NCI-H2171 (cell line): ENCODE measurements at places on chromosomes 6 and 20.

DNA sequence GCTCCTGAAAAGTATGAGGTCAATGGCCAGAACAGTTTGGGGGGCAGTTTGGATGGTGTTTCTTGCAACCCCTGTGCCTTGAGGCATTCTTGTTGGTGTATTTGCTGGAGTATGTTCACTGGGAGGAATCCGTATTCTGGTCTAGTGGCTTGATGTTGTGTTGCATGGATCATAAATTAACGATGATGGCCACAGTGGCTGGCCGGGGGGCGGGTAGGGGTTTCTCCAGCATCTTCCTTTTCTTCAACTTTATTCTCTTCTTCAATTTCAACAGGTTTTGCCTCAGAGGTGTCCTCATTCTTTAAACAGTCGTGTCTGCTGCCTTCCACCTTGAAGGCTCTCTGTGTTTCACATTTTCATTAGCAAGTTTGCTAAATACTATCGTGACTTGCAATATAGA is 43.0 kb upstream of the THBS2 start:
- DNase-seq: no peak

DNA sequence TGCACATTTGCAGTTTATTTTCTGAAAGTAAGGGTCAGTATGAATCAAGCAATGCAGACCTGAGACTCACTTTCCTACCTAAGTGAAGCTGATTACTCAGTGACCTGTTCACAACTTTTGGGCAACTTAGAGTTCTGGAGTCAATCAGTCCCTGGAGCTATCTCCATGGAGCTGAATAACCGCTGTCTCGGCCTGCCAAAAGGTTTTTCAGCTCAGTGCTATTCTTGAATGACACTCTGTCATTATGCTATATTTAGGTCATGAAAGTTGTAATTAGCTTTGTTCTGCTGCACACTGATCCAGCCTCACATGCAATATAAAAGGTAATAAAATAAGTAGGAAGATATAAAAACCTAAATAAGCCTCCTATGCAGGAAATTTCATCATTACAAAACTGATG is 356.0 kb downstream of the BMP2 start:
- DNase-seq: no peak

DNA sequence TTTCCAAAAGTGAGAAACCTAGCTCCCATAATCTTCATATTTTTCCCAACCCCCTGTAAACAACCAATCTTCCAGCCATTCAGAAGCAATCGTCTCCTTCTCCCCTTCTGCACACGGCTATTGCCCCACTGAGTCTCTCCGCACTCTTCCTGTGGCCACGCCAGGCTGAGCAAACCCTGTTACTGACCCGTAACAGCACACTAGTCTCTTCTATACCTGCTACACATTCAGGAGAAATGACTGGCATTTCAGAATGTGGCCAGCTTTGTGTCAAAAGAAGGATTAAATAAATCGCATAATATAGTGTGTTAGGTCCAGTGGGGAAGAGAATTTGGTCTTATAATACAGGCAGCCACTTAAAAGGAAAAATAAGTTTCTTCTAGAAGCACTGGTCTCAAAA is 41.4 kb downstream of the ECT2L start:
- no peak for DNase-seq

- DNase-seq: no peak
Observed at GRCh38 chr6:168496997-168497331, 56.0 kb downstream of the SMOC2 start.

DNA sequence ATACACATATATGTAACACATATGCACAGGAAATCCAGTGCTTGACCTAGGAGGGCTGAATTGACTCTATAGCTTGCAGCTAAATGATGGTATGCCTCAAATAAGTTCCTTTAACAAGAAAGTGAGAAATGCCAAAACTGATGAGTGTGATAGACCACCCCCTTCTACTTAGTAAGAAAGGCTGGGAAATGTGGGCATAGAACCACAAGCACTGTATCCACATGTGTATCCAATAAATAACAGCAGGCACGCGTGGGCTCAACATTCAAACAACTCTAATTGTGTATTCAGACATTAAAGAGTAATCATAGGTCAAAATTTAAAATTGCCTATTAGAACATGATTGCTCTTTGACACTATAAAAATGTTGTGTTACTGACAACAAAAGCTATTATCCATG is 54.1 kb downstream of the FAM83B start:
- DNase-seq: no peak

- DNase-seq: no peak
Observed at GRCh38 chr20:48919882-48920526, 1.5 kb upstream of the ARFGEF2 start.

DNA sequence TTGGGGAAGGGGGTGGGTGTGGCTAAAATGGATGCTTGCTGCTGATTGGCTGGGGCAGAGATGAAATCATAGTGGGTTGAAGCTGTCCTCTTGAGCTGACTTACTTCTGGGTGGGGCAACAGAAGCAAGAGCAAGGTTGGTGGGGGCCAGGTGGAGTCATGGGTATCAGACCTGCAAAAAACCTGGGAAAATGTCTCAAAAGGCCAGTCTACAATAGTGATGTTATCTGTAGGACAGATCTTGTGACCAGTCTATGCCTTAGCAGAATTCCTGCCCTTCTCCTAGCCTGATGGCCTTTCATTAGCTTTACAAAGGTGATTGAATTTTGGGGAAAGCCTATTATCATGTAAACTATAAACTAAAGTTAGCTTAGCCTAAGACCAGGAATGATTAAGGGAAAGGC is 945.7 kb downstream of the KIF16B start:
- DNase-seq: no peak

GRCh38 chr20:20371083-20371482 is 3.2 kb downstream of the INSM1 start:
- no peak for DNase-seq

DNA sequence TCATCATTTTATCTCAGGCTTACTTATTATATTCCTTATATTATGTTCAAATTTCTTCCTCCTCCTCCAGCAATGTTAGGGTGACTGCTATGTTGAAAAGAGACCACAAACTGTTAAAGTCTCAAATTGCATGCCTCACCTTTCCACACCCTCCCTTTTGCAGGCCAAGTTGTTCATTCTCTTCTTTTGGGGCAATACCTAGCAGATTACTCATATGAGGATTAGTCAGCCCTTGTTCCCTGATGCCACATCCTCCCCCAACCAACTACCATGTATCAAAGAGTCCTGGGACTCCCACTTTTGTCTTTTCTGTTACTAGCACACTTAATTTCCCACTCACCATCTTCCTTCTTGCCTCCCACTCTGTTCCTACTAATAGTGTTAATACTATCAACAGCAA is 434.7 kb downstream of the BCKDHB start:
- no peak for DNase-seq

- no peak for DNase-seq
Observed at GRCh38 chr6:56668158-56668557, 25.5 kb upstream of the DST start.
